Activated CD4-positive, alpha-beta T cell treated with anti-CD3 and anti-CD28 coated beads, Interleukin-2, amount 50 U/mL, for 48 hours (primary cell): ENCODE measurements at places on chromosomes 7 and 10.
A peak's percentile ranks its signal among the peaks of the same experiment; 100 is the strongest.

GRCh38 chr10:81215498-81215897, 659.5 kb upstream of the NRG3 start:
- DNase-seq = no peak

DNA sequence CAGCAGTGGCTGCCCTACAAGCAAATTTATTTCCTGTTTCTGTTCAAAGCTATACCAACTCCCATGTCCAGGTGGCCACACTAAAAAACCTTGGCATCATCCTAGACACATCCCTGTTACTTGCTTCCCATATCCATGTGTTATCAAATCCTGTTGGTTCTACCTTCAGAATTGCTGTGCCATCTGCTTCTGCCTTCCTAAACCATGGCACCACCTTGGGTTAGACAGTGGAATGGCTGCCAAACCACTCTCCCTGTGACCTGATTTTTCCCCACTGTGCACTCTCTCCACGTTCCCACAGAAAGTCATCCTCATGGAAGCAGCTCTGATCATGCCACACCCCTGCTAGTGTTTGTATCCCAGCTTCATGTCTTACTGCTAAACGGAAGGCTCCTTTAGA, 697.6 kb upstream of the GALNT17 start:
- no peak for DNase-seq

GRCh38 chr7:102319671-102320070, 33.0 kb downstream of the SH2B2 start:
- no peak for DNase-seq

DNA sequence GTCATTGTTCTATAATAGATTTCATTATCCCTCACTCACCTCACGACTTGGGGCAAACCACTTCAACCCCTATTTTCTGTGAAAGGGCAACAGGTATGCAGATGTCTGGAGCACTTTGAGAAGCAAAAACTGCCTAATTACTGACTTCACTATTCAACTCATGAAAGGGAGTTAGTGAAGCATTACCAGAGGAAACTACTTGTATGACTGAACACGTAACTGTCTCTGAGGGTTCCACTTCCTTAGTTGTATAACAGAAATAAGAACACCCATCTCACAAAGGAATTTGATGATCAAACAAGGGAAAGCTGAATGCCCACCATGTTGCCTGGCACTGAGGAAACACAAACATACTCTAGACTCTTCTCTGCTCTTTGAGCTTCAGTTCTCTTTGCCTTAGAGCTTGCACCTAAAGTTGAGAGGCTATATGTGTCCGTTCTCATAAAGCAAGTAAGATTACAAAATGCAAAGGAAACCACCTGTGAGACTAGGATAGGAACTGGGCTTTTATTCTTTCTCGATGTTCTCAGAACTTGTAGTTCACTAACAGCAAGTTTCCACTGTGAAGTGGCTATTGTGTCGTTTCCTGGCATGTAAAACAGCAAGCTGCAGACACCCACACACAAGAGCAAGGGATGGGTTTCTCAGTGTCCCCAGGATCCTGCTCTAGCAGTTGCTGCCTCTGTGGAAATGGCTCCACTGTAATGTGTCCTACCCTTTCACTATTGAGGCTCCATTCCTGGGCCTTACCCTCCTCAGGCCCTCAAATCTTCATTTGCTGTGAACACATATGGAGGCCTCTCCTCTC, 2.6 kb downstream of the TMEM243 start:
- DNase-seq = peak; percentile 58

- no peak for DNase-seq
Observed at GRCh38 chr10:103620891-103621782, 127.6 kb downstream of the NEURL1 start.

- DNase-seq = no peak
Observed at GRCh38 chr7:79091661-79092060, 361.8 kb downstream of the MAGI2 start.

GRCh38 chr10:82319074-82319473, 444.1 kb downstream of the NRG3 start:
- no peak for DNase-seq

GRCh38 chr10:52940921-52941320, 168.3 kb upstream of the MBL2 start:
- no peak for DNase-seq

DNA sequence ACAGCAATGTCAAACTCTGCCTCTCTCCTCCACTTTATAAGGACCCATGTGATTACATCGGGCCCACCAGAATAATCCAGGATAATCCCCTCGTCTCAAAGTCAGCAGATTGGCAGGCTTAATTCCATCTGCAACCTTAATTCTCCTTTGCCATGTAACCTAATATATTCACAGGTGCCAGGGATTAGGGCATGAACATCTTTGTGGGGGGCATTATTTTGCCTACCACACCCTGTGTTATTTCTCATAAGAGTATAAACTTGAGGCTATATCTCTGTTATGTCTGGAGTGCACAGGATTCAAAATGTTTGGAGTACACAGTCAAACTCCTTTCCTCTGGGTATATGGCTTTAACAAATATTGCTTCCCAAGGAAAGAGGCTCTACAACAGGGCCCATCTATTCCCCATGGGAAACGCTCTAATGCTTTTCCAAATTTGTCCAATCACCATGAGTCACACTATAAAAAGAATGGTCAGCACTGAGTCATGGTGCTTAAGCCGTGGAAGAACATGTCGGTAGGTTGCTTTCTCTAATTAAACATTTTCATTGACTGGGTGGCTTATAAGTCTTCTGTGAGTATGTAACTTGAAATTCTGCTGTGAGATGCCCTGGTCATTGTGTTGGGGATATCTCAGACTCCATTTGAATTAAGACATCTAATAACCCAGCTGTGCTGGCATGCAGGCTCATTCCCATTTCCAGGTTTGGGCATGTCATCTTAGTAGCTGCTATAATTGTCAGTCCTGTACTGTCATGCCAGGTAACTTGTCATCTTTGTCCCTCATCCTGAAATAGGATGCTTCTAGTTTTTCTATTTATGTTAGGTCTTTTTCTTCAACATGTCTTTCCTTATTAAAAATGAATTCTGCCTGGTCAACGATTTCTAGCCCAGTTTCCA, 11.5 kb upstream of the AKR1B10 start:
- DNase-seq = no peak

DNA sequence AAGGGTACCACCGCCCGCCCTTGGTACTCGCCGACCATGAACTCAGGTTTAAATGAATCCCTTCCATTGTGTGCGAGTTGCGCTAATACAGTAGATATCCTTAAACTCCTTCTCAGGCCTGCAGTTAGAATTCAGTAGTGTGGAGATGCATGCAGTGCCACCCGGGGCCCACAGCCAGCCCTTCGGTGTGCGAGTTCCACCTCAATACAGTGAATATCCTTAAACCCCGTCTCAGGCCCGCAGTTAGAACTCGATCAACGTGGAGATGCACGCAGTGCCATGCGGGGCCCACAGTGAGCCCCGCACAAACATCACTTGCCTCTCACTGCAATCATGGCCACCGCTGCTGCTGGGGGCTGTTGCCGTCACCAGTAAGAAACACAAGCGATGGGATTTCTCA, 261.9 kb downstream of the MAD1L1 start:
- no peak for DNase-seq

DNA sequence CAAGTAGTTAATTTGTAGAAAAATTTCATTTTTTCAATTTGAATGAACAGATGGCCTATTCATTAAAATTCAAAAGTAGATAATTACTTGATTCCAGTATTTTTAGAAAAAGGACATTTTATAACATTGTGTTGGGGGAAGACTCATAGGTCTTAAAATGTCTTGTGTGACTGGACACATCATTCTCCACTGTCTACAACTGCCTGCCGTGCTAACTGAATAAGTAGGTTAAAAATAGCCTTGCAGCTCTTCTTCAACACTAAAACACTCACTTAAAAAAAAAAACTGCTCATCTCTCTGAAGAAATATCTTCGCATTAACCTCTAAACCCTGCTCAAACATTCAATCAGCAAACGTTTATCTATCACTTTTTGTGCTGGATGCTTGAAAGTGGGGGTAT, 253.8 kb downstream of the CSTF2T start:
- DNase-seq = no peak

- DNase-seq = no peak
Observed at GRCh38 chr7:106100863-106101629, 11.1 kb downstream of the SYPL1 start.

GRCh38 chr7:13603661-13604060, 385.8 kb downstream of the ETV1 start:
- no peak for DNase-seq

DNA sequence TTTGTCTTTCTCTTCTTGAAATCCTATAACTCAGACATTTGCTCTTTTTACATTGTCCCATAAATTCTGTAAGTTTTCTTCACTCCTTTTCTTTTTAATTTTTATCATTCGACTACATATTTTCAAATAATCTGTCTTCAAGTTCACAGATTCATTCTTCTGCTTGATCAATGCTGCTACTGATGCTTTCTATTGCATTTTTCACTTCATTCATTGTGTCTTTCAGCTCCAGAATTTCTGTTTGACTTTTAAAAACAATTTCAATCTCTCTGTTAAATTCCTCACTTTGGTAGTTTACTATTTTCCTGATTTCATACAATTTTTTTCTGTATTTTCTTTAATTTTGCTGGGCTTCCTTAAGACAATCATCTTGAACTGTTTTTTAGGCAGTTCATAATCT, 230.4 kb downstream of the HPSE2 start:
- no peak for DNase-seq

DNA sequence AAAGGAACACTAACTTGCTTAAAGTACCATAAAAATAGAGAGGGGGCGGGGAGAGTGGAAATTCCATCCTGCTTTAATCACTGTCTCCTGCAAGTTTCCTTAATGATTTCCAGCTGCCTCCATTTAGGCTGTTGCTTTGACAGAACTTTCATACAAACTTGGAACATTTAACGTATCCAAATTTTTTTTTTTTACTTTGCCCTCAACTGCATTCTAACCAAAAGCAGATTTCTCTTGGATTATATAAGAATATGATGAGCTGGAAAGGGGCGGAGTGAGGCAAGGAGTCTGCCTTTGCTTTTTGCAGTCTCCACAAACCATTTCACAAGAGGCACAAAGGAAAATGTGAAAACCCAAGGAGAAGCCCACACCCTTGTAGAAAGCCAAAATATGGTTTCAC, 46.6 kb upstream of the COL1A2 start:
- DNase-seq = no peak

GRCh38 chr7:122413339-122413738, 108.8 kb upstream of the FEZF1 start:
- DNase-seq = no peak

DNA sequence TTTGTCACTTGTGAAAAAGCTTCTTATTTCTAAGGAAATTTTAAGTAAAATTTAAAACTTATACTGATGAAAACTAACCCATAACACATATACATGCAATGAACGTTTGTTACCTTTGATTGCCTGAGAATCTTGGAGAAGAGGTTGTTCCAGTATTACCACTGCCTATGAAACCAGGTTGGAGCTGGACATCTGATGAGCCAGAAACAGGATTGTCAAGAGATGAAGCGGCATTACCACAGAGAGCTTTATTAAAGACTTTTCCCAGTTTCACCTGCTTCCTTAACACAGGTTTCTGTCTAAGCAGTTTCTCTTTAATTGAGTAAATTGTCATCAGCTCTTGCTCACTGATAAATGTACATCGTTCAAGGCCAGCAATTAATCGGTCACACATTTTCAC, 9.0 kb upstream of the KIF20B start:
- no peak for DNase-seq

DNA sequence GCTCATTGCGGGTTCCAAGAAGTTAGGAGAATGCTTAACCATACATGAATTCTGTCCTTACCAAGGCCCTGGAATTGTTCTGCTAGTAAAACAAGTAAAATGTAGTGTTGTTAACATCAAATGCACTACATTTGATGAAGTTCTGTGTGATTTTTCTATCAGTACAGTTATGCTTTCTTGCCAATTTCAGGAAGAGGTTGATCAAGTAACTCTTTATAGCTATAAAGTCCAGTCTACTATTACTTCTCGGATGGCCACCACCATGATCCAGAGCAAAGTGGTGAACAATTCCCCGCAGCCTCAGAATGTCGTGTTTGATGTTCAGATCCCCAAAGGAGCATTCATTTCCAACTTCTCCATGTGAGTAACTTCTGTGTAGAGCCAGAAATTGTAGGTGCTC, 5.7 kb downstream of the ITIH2 start:
- DNase-seq = no peak

DNA sequence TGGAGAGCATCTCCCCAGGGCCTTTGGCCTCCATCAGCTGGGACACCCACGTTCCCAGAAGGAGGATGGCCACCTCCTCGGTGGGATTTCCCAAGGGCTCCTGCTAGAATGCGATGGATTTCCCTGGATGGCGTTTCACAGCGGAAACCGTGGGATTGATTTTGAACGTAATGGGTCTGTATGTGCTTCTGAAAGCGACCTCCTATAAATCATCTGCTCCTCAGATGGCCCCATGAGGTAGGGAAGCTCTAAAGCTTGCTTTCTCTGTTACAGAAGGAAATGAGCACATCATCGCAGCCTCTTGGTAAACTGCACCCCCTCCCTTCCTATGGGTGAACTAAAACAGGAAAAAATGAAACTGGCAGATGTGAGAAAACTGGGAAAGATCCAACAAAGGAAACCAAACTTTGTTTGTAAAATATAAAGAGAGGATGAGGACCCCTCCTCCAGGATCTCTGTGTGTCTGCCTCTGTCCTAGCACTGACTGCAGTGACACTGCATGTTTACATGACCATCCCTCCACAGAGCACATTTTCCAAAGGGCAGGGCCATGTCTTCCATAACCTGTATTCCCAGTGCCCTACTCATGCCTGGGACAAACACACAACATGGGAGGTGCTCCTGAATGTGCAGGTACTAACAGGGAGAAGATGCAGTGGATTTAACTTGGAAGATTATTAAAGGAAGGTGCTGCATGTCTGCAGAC, 57.6 kb downstream of the LYZL1 start:
- DNase-seq = no peak

DNA sequence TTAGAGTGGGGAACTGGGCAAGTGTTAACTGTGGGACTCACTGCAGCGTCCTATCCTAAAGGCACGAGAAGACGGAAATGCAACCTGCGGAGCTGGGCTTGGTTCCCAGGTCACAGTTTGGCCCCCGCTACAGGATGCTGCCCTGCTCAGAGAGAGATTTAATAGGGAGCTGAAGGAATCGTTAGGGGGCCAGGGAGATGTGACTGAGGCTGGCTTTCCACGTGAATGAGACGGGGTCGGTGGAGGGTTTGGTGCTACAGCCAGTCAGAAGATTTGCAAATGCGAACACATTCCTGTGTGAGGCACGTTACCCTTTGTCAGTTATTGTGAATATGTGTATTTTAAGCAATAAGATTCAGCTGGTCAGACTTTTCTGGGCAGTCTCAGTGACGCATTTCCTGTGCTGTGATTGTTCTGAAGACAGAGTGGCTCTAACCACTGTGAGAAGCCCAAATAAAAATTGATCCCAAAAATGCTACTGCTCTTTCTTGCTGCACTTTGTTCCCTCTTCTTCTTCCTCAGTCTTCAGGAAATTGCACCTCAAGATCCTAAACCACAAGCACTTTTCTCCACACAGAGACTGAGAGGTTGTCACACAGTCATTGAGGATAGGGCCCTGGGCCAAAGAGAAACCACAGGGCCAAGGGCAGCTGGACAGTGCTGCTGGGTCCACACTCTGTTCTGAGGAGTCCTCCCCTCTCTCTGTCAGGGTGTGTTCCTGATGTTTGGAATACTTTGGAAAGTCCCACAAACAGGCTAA, 21.2 kb downstream of the CYP17A1 start:
- no peak for DNase-seq
